ENCODE measurements at places on chromosomes 4 and X.
A peak's percentile ranks its signal among the peaks of the same experiment; 100 is the strongest.

GRCh38 chr4:149964001-149964796 is 114.0 kb upstream of the DCLK2 start:
- DNase-seq, result no peak

DNA sequence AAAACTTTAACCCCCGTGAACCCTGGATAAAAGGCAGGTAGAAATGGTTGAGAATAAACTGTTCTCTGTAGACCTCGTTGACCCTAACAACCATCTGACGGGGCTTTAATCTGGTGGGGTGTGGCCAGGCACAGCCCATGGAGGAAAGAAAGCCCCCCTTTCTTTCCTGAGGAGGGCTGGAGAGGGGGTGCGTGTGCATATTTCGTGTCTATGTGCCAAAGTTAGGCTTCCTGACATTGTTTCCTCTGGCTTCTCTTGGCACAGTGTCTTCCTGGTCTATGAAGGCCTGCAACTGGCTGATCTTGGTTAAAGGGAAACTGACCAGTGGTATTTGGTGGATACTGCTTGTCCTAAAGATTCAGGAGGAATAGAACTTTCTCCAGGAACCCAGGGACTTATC is 97.1 kb downstream of the MGST2 start:
- DNase-seq, result no peak

- DNase-seq, result no peak
Measured at GRCh38 chrX:47936224-47936939, 67.4 kb downstream of the ZNF182 start.

GRCh38 chrX:108275732-108276131 is 162.5 kb downstream of the COL4A6 start:
- no peak for DNase-seq

- DNase-seq, result no peak
Measured at GRCh38 chrX:30865015-30865414, 24.0 kb downstream of the TAB3 start.

GRCh38 chr4:78056265-78057129 is 626 bp upstream of the FRAS1 start:
- peak; percentile 97 for DNase-seq

DNA sequence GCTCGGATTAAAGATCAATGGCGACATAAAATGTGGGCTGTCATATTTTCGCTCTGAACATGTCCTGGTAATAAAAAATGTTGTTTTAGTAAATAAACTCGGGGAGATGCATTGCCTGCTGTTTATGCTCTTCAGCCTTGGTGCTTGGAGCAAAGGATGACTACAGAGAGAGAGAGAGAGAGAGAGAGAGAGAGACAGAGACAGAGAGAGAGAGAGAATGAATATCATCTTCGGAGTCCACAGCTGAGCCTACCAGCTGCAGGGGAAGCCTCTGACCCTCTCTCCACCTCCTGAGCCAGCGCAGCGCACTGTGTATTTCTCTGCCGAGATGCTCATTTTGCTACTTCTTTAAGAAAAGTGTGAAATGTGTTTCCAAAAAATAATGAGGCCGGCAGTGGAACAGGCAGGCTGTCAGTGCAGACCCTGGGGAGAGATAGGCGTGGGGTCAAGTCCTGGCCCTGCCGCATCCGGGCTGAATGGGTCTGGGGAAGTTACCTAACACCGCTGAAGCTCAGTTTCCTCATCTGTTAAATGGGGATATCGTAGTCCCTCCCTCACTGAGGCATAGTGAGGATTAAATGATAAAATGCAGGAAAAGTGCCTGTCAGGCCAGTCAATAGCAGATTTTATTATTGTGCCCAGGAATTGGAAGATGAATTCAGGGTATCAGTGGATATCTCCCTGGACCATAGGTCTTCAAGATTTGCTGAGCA is 58.5 kb upstream of the LGI2 start:
- DNase-seq, result no peak

Data from NCI-H187 (cell line).